ENCODE measurements at places on chromosomes 16 and 17.

DNA sequence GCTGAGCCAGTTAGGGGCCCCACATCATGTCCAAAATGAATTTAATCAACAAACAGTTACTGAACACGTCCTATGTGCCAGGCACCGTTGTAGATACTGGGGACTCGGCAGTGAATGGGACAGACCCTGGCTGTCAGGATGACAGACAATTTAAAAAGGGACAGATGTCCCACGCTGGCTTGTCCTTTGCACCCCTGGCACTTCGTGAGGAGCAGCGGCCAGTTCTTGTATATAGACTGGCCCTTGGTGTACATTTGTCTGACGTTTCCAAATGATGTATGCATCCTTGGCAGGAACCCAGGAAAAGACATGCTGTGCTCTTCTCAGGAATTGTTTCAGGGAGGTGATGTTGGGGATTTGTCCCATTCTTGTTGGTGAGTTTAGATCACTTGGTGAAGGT is 21.1 kb downstream of the IL4R start:
- DNase-seq, result no peak

DNA sequence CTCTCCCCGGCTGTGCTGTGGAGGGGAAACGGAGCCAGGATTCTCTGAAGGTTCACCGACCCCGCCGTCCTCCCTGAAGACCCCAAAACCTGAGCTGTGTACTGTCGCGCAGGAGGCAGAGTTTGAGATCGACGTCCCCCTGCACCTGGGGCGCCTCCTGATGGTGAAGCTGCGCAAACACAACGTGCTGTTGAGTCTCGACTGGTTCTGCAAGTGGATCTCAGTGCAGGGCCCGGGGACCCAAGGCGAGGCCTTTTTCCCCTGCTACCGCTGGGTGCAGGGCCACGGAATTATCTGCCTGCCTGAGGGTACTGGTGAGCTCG is 62.6 kb upstream of the TEKT1 start:
- no peak for DNase-seq

DNA sequence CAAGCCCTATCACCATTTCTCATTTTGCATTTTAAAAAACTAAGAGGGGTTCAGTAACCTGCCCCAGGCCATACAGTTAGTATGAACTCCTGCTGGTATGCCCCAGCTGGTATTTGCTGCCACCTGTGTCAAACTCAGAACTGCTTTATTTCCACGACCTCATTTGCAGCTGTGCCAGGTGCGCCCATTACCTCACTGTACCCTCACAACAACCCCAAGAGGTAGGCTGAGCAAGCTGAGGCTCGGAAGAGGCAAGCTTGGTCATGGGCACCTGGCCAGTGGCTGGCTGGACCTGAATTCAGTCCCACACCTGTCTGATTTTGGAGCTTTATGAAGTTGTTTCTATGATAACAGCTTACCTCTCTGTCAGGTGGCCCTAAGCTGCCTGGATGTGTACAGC is 7.6 kb downstream of the EPN2 start:
- DNase-seq, result no peak

DNA sequence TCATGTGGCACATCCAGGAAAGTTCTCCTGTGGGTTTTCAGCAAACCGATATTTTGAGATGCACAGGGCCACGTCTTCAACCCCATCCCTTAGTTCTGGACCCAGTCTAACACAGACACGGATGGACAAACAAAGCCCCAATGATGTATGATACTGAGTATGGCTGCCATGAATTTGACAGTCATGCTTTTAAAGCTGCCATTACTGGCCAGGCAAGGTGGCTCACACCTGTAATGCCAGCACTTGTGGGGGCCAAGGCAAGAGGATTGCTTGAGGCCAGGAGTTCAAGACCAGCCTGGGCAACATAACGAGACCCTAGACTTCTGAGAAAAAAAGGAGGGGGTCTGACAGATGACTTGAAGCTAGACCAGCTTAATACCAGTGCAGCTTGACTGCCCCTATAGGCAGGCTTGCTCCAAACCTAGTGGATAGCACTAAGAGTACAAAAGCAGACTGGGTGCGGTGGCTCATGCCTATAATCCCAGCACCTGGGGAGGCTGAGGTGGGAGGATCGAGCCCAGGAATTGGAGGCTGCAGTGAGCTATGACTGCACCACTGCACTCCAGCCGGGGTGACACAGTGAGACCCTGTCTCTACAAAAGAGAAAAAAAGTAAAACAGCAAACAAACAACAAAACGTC is 10.8 kb upstream of the ZNF629 start:
- DNase-seq, result peak; percentile 45

GRCh38 chr17:82647593-82648164 is 565 bp downstream of the WDR45B start:
- DNase-seq, result peak; percentile 40

GRCh38 chr17:7781429-7781828 is 52.6 kb upstream of the KDM6B start:
- DNase-seq, result no peak

GRCh38 chr16:47317465-47318240 is 143.2 kb downstream of the ITFG1 start:
- DNase-seq, result no peak

GRCh38 chr16:83806036-83806435 is 1.7 kb upstream of the HSBP1 start:
- no peak for DNase-seq

DNA sequence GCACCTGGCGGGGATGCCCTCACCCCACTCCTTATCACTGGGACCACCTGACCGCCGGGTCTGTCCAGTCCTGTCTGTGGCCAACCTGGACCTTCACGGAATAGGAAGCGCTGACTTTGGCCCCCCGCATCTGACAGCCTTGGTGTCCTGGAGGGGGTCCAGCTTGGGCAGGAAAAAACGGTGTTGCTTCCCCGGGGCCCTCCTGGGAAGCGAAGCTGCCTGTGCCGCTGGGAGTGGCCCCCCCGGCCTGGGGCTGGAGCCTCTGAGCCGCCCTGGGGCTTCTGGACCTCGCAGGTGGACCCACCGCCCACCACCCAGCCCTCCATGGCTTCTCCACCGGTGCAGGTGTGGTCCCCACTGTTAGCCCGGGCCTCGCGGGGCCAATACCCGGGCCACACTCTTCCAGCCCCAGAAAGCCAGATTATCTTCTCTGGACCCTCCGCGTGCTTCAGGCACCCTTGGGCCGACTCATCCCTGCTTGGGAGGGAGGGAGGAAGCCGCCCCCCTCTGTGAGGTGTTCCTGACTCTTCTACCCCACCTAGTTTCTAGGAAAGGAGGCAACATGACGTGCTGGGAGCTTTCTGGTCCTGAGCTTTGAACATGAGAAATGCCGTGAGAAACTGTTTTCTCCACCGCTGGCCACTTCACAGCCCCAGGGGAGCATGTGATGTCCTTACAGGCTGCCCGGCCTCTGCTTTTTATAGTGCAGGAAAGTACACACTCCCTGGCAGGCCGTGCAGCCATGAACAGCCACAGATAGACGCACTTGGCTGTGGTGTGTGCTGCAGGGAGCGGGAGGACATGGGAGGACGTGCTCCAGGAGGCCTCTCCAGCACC is 1.1 kb downstream of the C1QTNF1 start:
- DNase-seq, result no peak

GRCh38 chr17:77210331-77210730 is 69.6 kb downstream of the SEC14L1 start:
- DNase-seq, result no peak

- DNase-seq, result no peak
These were observed 7.8 kb downstream of the SUMO2 start for GRCh38 chr17:75174996-75175395.

GRCh38 chr17:79813297-79814126 is 16.6 kb upstream of the CBX8 start:
- DNase-seq, result peak; percentile 63

DNA sequence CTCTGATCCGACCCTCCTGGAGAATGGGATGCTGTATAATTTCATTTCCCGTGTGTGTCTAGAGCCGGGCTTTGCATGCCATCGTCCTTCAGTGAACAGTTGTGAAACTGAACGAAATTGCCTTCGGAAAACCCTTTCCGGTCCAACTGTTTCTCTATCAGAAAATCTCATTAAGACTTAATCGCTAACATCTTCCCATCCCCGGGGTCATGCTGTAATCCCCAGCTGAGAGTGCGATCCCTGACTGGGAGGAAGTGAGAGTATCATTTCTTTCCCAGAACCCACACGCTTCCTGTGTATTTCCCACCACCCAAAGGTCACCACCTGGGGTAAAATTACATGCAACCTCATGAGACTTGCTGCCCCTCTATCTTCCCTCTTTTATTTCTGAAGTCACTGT is 75.6 kb upstream of the RBFOX1 start:
- DNase-seq, result no peak

DNA sequence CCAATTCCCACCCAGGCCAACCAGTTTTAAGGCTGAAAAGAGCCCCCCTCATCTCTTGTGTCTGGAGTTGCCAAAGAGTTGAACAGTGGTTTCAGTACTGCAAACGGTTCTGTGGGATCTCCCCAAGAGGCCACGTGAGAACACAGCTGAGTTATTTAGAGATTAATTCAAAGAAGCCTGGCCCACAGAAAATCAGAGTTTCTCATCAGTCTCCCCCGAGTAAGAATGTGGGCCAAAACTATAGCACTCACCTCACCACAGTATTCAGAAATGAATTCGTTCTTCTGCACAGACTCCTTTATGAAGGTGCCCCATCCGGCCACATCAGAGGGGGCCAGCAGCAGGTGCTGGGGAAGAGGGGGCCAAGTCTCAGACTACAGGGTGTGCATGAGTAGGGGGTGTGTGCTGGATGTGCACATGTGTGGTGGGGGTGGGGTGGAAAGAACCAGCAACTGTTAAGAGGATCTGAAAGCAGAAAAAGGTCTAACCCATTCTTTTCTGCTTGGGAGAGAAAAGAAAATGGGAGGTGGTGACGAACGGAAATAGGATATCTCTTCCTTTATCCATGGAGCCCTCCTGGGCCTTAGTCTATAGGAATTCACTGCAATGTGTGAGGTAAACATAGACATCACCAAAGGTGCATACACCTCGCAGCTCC is 22.6 kb downstream of the CNTNAP1 start:
- DNase-seq, result no peak

DNA sequence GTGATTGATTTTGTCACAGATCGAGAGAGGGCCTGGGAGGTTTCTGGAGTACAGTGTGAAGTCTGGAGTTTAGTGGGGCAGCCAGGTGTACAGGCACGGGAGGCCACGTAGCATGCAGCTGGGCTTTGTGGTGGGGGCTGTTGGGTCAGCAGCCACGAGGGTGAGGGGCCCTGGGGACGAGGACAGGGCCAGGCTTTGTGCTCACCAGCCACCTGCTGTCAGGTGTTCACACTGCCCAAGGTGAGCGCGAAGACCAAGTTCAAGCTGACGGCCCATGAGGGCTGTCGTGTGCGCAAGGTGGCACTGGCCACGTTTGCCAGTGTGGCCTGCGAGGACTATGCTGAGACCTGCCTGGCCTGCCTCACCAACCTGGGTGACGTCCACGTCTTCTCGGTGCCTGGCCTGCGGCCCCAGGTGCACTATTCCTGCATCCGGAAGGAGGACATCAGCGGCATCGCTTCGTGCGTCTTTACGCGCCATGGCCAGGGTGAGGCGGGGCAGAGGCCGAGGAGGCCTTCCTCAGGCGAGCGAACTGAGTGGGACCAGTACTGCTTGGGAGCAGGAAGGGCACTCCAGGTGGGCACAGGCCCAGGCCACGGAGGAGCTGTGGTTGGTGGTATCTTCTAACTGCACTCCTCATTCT is 15.9 kb downstream of the LLGL1 start:
- no peak for DNase-seq

GRCh38 chr17:56085576-56086267 is 67.6 kb upstream of the ANKFN1 start:
- DNase-seq, result no peak

GRCh38 chr16:878072-878784 is 77.7 kb upstream of the GNG13 start:
- no peak for DNase-seq

- no peak for DNase-seq
These were observed 955 bp downstream of the ACLY start for GRCh38 chr17:41917679-41918313.

DNA sequence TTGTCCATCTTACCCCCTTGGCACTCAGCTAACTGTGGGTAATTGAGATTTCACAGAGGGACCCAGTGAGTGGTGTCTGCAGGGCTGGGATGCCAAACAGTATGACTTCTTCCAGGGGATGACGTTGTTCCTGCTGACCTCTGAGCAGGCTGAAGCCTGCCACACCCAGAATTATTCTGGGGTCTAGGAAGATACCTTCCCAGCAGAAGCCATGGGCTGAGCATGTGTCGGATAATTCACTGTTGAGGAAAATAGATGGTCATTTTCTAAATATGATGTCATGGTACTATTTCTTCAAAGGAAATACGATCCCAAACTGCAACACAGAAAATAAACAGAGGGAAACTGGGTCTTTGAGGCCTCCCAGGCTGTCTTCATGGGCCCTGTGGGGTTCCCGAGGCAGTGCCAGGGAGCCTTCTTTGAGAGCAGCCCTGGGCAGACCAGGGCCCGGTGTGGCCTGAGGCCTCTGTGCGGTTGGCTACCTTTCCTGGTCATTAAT is 17.4 kb downstream of the WNT9B start:
- DNase-seq, result no peak

DNA sequence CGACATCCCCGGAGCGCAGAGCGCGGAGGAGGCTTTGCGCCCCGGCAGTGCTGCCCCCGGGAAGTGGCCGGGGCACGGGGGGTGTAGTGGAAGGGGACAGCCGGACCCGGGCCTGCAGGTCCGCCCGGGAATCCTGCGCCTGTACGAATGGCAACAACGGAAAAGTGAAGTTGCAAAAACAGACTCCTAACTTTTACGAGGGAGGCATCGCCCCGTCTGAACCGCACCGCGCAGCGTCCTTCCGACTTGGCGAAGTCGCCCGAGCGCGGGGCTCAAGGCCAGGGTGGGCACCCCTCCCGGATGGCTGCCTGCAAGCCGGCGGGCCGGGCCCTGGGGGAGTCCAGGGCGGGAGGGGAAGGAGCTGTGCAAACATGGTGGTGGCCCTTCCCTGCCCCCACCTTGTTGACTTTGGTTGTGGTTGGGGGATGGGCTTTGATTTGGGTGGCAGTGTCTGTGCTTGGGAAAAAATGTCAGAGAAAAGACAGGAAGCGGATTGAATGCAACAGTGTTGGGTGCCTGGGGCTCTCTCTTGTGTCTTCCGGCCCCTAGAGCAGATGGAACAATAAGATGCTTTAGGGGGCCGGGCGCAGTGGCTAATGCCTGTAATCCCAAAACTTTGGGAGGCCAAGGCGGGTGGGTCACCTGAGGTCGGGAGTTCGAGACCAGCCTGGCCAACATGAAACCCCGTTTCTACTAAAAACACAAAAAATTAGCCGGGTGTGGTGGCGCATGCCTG is 675 bp downstream of the RNF213 start:
- peak; percentile 32 for DNase-seq

GRCh38 chr17:65065906-65066305 is 9.4 kb upstream of the GNA13 start:
- no peak for DNase-seq

- DNase-seq, result no peak
These were observed 19.4 kb downstream of the RARA start for GRCh38 chr17:40328386-40328766.

DNA sequence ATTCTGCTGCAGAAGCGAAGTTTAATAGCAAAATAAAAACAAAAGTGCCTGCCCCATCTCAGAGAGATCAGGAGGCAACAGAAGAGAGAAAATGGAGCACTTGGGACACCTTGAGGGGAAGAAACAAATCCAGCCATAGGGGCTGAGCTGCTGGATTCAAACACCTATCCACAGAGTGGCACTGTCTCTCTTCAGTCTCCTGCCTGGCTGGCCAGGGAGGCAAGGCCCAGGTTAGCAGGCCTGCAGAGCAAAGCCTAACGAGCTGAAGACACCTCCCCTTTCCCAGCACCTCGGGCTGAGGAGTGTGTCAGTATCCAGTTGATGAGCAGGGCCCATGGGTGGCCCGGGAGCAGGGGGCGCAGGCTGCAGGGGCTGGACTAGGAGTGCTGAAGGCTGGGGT is 8.8 kb upstream of the KRT31 start:
- DNase-seq, result no peak

Data from HEK293T (cell line).